A172 (cell line): ENCODE measurements at places on chromosomes 6 and 20.

DNA sequence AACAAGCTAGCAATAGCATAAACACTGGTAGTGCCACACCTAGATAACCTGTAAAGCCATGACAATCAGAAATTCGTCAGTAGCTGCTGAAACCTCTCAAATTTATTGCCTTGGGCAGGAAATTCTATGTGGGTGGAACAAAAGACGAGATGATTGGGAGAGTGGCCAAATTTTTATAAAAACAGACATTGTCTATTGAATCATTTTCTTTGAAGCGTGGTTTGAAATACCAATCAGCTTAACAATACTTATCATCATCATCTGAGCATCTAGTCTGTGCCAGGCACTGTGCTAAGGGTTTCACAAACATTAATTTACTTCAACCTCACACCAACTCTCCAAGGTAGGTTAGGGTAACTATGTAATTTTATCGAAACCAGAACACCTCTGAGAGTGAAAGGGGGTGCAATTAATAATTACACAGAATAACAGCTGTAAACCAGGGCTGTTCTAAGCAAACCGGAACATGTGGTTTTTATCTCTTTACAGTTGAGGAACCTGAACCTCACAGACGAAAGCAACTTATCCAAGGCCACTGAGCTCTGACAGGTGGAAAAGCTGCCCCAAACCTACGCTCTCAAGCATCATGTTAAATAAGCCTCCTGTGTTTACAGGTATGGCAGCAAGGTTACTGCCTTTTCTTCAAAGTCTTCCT is 43.4 kb downstream of the NHSL1 start:
- no peak for DNase-seq

- DNase-seq: peak; percentile 96
Observed at GRCh38 chr6:55868771-55869479, 6.5 kb downstream of the BMP5 start.

DNA sequence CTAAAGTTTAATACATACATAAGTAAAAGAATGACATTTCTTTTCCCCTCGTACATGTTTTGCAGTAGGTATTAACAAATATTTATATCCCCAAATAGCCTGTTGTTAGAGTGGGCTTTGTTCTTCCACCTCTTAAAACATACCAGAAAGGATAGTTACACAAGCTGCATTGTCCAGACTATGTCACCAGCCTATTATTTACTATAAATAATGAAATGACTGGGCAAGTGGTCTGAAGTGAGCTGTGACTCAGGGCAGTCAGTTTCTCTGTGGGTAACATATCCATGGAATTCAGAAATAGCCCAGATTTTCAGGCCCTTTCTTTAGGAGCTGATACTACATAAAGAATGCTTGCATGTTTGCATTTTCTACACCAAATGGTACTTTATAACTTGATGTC is 60.1 kb downstream of the FUT9 start:
- no peak for DNase-seq

GRCh38 chr6:16964553-16965499 is 137.0 kb upstream of the STMND1 start:
- DNase-seq: peak; percentile 64

GRCh38 chr6:163720005-163720404 is 305.5 kb downstream of the QKI start:
- DNase-seq: no peak

- DNase-seq: no peak
Observed at GRCh38 chr20:56316051-56316450, 42.7 kb upstream of the FAM210B start.

DNA sequence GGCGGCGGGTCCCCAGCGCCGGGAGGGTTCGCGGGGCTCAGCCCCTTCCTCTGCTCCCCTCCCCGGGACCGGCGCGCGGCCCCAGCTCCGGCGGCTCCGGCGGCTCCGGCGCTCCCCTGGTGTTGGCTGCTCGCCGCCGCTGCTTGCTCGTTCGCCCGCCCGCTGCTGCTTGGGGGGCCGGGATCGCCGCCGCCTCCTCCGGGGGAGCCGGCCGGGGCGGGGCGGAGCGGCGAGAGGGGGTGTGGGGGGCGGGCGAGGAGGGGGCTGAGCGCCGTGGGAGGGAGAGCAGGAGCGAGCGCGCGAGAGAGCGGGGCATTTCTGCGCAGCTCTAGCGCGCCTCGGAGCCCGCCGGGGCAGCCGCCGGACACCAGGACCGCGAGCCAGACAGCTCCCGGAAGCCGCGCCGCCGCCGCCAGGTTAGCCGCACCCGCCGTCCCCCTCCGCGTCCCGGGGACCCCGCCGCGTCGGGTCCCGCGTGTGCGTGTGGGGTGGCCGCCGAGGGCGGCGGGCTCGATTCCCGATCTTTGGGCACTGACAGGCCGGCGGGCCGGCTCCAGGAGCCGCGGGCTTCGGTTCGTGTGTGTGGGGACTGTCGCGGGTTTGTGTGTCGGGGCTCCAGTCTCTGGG is 62.0 kb upstream of the EPB41L1 start:
- DNase-seq: no peak

- DNase-seq: no peak
Observed at GRCh38 chr6:167906899-167907298, 80.2 kb downstream of the AFDN start.

DNA sequence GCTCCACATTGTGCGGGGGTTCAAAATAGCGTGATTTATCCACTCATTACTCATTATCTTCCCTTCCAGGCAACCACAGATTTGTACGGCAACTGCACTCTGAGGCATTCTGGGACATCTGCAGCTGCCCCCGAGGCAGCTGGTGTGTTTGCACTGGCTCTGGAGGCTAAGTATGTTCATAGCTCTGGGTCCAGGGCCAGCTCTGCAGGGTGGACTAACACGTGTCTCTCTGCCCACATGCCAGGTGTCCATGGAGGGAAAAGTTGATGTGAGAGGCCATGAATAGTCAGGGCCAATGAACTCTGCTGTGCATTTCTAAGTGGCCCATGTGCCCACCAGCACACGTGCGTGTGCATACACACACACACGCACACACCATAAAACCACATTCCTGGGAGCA is 74.9 kb downstream of the BFSP1 start:
- no peak for DNase-seq

GRCh38 chr6:116779573-116780164 is 14.2 kb upstream of the FAM162B start:
- DNase-seq: peak; percentile 38

GRCh38 chr6:158567152-158567551 is 7.3 kb downstream of the TMEM181 start:
- DNase-seq: no peak

- DNase-seq: no peak
Observed at GRCh38 chr6:32337186-32337805, 34.4 kb downstream of the TSBP1 start.

DNA sequence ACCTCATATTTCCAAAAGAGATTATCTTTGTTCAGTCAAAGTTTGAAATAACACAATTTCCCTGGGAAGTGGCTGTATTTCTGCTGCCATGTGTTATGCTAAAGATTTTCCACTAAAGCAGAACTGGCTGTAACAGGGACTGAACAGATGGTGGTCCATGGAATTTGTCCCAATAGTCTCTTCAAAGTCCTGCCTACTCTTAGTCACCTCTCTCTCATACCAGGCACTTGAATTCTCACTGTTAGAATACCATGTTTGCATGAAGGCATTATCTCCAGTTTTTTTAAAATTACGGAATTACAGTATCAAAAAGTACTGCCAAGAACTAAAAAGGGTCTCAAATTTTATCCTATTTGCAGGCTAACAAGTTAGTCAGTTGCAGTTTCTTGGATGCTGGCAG is 105.0 kb upstream of the HDDC2 start:
- DNase-seq: no peak

DNA sequence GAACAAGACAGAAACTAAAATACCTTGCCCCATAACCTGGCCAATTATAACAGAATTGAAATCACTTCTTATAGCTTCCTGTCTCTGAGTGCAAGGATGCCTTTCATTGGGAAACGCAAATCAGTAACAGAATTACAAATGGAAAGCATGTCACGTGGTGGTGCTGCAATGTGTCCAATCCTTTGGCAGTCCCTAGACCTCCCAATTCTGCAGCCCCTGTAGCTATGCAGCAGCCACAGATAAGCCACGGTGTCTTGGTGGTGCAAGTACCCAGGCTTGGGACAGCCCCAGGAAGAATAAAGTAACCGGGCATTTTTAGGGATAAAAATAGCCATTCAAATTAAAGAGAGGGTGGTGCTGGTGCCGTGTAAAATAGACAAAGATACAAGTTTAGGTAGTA is 134.6 kb upstream of the CCN2 start:
- DNase-seq: peak; percentile 52

GRCh38 chr6:39599973-39600372 is 125.2 kb downstream of the KIF6 start:
- DNase-seq: no peak

- no peak for DNase-seq
Observed at GRCh38 chr20:23222531-23223200, 127.9 kb upstream of the NXT1 start.

GRCh38 chr6:138115877-138116660 is 8.8 kb upstream of the PERP start:
- DNase-seq: peak; percentile 55

- DNase-seq: no peak
Observed at GRCh38 chr6:39653612-39654011, 71.6 kb downstream of the KIF6 start.
